ENCODE measurements at places on chromosomes 6 and 20.

DNA sequence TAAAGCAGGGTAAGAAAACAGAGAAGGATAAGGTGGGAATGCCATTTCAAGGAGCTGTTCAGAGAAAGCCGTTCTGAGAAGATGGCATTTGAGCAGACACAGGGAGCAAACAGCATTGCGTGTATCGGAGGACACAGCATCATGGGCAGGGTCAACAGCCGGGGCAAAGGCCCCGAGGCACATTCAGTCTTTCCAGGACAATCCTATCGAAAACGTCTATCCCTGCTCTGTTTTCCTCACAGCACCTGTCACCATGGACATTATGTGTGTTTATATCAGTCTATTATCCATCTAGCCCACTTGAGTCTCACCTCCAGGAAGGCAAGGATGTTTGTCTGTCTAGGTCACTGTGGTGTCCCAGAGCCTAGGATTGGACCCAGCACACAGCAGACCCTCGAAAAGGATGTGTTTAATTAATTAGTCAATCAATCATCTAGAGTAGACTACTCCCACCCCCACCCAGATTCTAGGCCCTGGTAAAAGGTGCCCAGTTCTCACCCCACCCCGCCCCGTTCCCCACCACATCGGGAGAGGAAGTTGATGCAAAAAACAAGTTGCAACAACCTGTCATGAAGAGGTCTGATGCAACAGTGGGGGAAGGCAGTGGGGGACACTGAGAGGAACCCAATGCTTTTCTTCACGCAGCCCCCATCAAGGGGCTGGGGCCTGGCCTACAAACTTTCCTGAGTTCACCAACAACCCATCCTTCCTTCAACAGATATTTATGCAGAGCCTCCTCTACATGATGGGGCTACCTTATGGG, 66.6 kb downstream of the PREX1 start:
- H3K27ac ChIP-seq, result peak overlapping the region; percentile 84
- H3K36me3 ChIP-seq, result no peaks in the 10 kb centered on the region
- H3K27me3 ChIP-seq, result no peaks in the 10 kb centered on the region

GRCh38 chr6:73042892-73043291, 182.4 kb downstream of the KHDC1L start:
- H3K27me3 ChIP-seq, result no peaks in the 10 kb centered on the region
- no peaks in the 10 kb centered on the region for H3K4me1 ChIP-seq
- DNase-seq, result no peak
- no peaks in the 10 kb centered on the region for H3K36me3 ChIP-seq

GRCh38 chr6:136640132-136640915, 90.1 kb upstream of the MAP7 start:
- no peak for DNase-seq
- H3K27ac ChIP-seq, result no peak overlapping the region
- no peaks in the 10 kb centered on the region for H3K27me3 ChIP-seq
- H3K36me3 ChIP-seq, result peaks cover 28% of the 10 kb centered on the region
- H3K4me1 ChIP-seq, result peaks cover 25% of the 10 kb centered on the region

GRCh38 chr6:85431271-85431670, 18.6 kb upstream of the NT5E start:
- no peak overlapping the region for H3K27ac ChIP-seq
- H3K36me3 ChIP-seq, result no peaks in the 10 kb centered on the region
- DNase-seq, result no peak

DNA sequence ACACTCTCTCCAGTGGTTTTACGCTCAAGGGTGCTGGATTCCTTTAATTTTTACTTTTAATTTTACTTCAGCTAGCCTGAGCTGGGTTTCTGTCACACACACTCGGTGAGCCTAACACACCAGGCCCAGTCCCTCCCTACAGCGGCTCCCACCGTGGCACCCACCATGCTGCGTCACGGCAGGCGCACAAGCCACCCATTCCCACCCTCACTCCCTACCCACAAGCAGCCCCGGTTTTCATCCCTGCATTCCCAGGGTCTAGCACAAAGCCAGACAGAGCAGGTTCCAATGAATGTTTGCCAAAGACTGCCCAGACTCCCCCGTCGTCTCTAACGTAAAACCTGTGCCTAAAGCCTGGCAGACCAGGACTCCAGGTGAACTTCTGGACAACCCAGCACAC, 50.3 kb downstream of the MYH7B start:
- no peaks in the 10 kb centered on the region for H3K27me3 ChIP-seq
- H3K27ac ChIP-seq, result peak overlapping the region; percentile 50
- no peak for DNase-seq
- H3K4me3 ChIP-seq, result no peak overlapping the region
- peaks cover 94% of the 10 kb centered on the region for H3K36me3 ChIP-seq

DNA sequence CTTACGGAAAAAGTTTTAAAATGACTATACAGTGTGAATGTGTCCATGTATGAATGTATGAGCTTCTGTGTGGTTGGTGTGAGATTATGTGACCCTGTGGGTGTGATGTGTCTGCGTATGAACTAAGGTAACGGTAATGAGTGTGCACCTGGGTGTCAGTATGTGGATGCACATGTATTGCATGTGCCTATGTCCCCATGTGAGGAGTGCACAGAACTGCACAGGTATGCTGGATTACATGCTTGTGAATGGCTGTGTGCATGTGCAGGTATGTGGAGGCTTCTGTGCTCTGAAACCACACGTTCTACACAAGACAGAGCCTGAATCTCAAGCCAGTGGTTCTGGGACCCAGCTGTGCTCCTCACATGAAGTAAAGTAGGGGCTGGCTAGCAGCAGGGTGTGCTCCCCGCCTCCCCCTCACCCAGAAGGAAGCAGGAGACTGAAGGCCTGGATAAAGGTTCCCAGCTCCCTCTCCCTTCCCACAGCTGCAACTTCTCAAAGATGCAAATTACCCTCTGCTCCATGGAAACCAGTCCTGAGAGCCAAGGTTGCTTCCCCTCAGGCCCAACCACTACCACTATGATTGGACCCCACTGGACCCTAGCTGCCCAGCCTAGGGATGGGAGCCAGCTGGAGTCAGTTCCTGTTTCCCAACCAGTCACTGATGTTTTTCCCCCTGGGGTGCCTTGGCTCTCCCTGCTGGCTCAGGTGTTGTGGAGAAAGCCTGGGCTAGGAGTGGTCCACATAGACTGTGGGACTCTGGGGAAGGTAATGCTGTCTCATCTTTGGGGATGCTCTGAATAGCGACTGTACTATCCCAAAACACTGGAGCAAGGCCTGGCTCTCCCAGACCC, 24.8 kb upstream of the SPDEF start:
- H3K36me3 ChIP-seq, result no peaks in the 10 kb centered on the region
- no peak overlapping the region for H3K4me3 ChIP-seq
- H3K4me1 ChIP-seq, result peaks cover 16% of the 10 kb centered on the region
- no peak overlapping the region for H3K27ac ChIP-seq
- no peaks in the 10 kb centered on the region for H3K27me3 ChIP-seq

DNA sequence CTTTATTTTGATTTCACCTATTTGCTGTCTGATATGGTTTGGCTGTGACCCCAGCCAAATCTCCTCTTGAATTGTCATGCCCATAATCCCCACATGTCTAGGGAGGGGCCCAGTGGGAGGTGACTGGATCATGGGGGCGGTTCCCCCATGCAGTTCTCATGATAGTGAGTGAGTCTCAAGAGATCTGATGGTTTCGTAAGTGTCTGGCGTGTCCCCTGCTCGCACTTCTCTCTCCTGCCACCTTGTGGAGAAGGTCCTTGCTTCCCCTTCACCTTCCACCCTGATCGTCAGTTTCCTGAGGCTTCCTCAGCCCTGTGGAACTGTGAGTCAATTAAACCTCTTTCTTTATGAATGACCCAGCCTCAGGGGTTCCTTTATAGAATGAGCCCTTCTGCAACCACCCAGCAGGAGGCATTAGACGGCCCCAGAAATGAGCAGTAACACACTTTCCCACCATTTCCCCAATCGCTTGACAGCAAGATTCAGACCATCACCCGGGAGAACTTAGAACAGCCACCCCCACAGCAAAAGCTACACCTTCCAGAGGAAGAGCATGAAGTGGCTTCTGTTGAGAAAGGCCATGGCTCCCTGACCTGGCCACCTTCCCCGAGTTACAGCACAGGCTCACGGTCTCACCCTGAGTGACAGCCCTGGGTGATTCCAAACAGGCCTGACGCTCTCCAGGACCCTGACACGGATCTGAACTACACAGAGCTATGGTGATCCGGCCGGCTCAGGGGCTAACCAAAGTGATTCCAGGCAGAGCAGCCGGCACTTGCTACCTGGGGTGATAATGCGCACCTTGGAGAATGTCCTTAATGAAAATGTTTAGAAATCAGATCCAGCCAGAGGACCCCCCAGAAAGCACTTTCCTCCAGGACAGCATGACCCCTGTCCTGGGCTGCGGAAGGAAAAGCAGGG, 131.2 kb upstream of the CDH4 start:
- H3K27ac ChIP-seq, result no peak overlapping the region
- H3K4me1 ChIP-seq, result peaks cover 6% of the 10 kb centered on the region
- H3K36me3 ChIP-seq, result no peaks in the 10 kb centered on the region
- DNase-seq, result peak; percentile 21

- no peaks in the 10 kb centered on the region for H3K36me3 ChIP-seq
- DNase-seq, result no peak
- no peak overlapping the region for H3K27ac ChIP-seq
- no peaks in the 10 kb centered on the region for H3K27me3 ChIP-seq
- no peaks in the 10 kb centered on the region for H3K4me1 ChIP-seq
These were observed 9.4 kb downstream of the MAS1 start for GRCh38 chr6:159899994-159900745.

DNA sequence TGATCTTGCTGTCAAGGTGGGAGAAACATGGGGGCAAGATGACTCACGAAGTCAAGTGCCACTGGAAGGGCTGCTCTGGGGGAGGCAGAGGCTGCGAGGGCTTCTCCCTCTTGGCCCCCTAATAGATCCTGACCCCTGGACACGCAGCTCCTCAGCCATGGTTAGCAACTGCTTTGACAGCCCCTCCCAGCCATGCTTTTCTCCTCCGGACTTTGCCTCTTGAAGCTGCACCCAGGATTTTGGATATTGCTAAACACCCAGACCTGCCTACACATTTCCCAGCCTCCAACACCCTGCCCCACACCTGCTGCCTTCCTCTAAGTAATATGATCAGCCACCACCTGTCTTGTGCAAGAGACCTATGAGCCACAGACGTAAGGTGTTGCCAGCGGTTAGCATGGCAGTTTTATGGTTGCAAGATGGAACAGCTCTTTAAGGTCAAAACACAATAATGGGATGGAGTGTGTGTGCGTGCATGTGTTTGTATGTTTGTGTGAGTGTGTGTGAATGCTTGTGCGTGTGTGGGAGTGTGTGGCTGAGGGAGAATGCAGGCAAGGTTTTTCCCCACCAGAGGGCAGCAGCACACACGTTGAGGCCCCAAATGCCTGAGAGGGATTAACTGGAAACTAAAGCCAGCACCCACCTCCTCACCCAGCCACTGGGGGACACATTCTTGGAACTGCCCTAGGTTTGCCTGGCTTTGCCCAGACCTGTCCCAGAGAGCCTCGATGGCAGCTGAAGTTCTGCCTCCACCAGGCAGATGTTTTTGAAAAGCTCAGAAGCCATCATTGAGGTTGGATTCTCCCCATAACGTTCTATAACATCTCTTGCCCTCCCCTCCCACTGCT, 2.5 kb downstream of the IP6K3 start:
- no peaks in the 10 kb centered on the region for H3K27me3 ChIP-seq
- no peaks in the 10 kb centered on the region for H3K36me3 ChIP-seq
- DNase-seq, result peak; percentile 68
- peaks cover 58% of the 10 kb centered on the region for H3K4me1 ChIP-seq
- H3K27ac ChIP-seq, result peak overlapping the region; percentile 95

Measured in left ventricle myocardium inferior (tissue), 1 donor.